NCI-H2081 treated with DMSO at 0.1 percent for 48 hours (cell line): ENCODE measurements at places on chromosomes 7 and 10.

DNA sequence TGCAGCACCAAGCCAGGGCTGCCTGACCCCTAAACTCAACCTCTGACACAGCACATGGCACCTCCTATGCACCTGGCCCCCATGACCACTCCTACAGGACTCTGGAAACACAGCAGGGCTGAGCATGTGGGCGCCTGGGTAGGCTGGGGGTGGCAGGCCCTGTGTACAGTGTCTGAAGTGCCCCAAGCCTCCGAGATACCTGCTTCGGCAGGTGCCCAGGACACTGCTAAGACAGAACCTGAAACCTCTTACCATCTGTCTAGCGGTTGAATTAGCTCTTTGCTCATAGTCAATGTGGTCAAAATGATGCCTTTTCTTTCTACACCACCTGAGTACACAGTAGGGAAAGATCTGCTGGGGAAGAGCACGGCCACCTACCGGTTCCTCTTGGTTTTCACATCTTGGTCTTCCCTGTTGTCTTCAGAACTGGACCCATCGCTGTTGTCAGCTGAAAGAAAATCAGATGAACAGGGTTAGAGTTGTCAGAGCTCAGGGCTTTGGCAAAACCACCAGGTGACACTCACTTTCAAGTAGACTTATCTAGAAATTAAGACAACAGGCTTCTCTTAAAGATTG lies 177.4 kb downstream of the TCERG1L start:
- no peak for DNase-seq

GRCh38 chr10:96613576-96613975 lies 26.8 kb upstream of the TM9SF3 start:
- no peak for DNase-seq

GRCh38 chr7:1234049-1234880 lies 1.6 kb downstream of the UNCX start:
- DNase-seq, result no peak

DNA sequence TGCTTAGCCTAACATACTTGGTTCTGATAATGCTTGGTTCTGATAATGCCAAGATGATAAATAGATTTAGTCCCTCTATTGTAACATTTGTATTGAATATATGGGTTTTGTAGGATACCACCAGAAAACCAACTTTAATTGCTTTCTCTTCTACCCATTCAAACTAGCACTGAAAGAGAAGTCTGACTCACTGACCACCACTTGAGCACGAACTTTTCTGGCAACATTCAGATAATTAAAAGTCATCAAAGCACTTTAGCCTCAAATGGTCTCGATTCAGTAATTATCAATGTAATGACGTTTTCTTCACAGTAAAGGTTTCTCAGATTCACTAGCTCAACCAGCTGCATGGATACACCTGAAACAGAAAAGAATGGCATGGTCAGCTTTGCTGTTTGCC lies 63.0 kb downstream of the HDAC9 start:
- DNase-seq, result no peak

- no peak for DNase-seq
Observed at GRCh38 chr10:71351628-71352319, 32.7 kb downstream of the SLC29A3 start.

GRCh38 chr10:104127411-104127810 lies 5.4 kb downstream of the SFR1 start:
- no peak for DNase-seq

DNA sequence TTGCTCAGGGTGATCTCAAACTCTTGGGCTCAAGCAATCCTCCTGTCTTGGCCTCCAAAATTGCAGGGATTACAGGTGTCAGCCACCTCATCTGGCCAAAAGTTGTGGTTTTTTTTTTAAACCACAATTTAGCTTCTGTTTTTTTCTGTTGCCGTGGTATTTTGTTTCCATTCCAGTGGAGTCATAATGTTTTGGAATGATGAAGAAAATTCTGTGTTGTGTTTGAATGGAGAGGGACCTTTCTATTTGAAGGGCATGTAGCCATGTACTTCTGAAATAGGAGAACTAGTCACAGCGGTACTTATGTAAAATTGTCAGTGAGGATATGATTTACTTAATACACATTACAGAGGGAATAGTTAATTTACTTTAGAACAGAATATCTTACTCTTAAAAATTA lies 201.3 kb downstream of the ARL4A start:
- DNase-seq, result no peak

GRCh38 chr10:72625276-72625607 lies 637 bp downstream of the MICU1 start:
- no peak for DNase-seq

GRCh38 chr10:78575400-78575799 lies 493.4 kb upstream of the ZMIZ1 start:
- DNase-seq, result no peak

DNA sequence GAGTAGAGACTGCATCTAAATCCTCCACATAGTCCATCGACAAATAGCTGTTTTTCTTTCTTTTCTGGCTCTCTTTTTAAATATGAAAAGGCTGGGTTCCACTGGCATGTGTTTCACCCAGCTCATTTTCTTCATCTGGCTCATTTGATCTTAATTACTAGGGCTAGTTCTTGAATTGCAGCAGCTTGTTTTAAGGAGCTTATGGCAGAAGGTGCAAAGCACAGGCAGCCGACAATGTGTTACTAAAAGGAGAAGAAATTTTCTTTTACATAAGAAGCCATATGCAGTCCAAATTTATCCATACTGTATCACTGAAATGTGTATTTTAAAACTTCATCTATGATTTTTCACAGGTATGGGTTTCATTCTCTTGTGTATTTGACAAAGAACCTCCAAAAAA lies 205.6 kb upstream of the PTER start:
- DNase-seq, result no peak

- no peak for DNase-seq
Observed at GRCh38 chr7:22942191-22942590, 71.7 kb downstream of the HYCC1 start.

DNA sequence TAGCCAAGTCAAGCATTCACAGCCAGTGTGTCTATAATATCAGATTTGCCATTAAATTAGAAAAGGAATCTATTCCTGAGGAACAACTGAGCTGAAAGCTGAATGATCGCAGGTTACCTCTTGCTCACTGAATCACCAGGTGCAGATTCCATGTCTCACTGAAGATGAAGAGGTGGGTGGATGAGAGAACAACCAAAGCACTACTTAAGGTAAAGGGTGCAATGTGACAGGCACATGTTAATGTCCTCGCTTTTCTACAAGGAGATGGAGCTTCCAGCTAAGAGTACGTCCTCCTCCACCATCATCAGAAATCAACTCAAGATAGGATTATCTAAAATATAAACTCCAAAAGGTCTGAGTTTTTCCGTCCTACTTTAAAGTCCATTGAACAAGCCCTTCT lies 4.6 kb downstream of the SORCS1 start:
- no peak for DNase-seq

DNA sequence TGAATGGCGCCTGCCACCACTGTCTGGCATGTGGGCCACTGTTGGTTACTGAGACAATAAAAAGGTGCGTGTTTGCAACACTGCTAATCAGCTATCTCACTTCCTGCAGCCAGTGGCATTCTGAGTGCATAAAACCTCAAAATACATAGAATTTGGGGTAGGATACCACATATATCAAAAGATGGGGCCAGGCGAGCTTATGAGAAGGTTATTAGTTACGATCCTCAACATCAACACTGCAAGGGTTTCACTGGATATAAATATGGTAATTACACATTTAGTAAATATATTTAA lies 200.2 kb downstream of the WDR37 start:
- DNase-seq, result no peak

DNA sequence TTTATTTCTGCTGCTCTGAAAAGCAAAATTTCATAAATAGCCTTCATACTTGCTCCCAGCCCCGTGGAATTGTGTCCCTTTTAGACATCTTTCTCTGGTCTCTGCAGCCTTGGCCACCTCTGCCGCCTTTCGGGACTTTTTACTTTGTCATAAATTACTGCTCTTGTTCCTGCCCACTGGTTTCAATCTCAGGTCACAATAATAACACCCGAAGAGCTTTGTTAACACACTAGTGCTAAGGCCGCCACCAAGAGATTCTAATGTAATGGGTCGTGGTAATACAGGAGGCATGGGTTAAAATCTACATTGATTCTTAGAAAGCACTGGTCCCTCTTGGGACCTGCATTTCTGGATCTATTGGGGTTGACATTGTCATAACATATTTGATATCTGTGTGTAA lies 276.0 kb upstream of the VWC2 start:
- no peak for DNase-seq

DNA sequence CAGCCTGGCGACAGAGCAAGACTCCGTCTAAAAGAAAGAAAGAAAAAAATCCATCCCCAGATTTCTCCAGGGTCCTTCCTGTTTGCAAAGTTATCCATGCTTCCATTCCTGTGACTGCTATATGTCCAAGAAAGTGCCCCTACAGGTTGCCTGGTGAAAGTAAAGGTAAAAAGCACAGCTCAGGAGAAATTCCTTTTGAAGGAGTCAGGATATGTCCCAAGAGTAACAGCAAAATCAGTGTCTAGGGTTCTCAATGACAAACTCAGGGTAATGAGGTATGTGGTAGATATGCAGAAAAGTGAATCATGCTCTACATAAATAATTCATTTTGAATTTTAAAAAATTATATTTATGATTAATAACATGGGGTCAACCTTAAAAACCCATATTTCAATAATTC lies 91.5 kb downstream of the CTTNBP2 start:
- DNase-seq, result no peak

DNA sequence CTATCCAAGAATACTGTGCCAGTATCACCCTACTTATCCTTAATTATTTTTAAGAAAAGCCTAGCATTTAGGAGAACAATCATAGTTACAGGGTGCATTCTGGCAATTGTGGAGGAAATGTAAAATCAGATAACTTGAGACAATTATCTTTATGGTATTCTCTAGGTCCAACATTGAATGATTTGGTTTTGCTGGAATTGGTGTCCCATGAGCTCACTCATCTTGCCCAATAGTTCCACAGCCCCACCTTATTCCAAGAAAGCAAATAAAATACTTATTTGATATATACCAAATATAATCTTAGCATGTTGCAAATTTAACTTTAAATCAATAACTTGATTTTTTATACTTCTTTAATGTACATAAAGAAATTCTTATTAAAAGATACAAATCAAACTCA lies 65.3 kb downstream of the DGKB start:
- DNase-seq, result no peak

DNA sequence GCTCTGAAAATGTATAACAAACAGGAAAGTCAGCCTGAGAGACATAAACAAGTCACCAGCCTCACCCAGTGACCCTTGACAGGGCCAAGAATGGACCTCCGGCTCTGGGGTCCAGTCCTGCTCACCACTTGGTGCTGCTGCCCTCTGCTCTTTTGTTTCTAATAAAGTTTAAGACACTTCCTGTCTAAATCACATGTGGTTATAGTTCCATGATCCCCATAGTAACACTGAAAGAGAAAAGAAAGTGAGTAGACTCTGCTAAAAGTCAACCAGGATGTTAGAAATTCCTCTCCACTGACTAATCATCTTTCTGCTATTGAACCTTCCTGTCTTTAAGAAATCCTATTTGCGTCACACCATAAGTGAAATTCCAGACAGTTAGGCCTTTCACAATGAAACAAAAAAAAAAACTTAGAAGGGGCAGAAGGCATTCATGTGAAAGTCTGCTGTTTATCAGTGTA lies 179.2 kb upstream of the BET1 start:
- no peak for DNase-seq

DNA sequence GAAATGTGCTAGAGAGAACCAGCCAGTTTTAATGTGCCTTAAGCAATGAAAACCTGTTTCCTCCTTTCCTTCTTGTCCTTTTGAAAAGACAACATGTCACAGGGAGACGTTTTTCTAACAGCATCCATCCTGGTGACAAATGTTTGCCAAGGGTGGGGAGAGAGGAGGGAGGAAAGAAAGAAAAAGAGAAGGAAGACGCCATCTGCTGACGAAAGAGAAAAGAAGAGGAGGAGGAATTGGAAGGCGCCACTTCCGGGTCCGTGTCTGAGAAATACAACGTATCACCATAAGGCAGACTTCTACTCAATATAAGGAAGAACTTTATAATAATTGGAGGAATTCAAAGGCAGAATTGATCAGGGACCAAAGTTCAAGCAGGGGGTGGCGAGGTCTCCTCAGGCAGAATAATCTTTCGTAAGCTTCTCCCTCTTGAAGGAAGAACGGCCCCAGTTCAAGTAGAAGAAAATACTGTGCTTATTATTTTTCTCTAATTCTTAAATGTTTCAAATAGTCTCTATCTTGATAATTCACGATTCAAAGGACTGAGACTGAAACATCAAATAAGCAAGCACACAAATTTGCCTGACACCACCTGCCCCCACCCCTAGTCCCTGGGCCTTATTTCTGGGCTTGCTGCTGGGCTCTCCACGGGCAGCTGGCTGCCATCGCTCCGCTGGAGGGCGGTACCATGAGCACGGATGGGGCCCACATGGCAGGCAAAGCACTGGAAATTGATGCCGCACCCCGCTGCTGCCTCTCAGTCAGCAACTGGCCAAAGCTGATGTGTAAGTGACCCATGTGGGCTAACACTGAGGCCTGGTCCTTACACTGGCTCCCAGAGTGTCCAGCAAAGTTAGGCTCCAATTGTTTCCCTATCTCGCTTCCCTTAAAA lies 273.7 kb upstream of the KLF14 start:
- peak; percentile 36 for DNase-seq

GRCh38 chr10:127012769-127013152 lies 107.5 kb downstream of the DOCK1 start:
- no peak for DNase-seq

- DNase-seq, result peak; percentile 11
Observed at GRCh38 chr10:72234560-72235095, 18.6 kb upstream of the ASCC1 start.

DNA sequence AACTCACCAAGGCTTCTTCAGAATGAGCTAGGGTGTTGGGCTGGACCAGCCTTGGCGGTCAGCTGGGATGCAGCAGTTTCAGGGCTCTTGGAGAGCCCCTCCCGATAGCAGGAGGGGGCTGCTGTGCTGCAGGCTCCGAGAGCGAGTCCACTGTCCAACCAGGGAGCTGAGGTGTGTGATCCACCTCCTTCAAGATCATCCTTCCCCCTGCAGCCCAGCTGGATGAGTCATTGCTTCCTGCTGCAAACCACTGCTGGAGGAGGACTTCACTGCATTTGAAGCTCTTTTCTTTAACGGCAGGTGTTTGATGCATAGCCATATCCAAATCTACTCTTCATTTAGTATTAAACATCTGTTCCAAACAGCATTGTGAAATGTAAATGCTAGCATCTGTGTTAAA lies 54.2 kb upstream of the EBF3 start:
- DNase-seq, result no peak

DNA sequence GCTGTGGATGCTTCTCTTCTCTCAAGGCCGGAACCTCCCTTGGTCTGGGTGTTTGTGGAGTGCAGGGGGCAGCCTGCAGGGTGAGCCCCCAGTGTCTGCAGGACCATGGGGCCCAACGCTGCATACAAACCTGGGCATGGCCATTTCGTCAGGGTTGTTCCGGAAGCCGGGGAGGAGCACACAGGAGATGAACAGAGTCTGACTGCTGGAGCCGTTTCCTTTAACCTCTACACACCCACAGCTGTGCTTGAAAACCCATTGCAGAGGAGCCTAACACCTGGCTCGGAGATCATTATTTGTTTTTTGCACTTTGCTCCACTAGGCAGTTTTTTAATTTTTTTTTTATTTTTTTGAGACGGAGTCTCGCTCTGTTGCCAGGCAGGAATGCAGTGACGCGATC lies 167.6 kb upstream of the INSYN2A start:
- DNase-seq, result no peak
